Right ventricle myocardium superior (tissue), 1 donor: ENCODE measurements at places on chromosomes 5 and 9.
A peak's percentile ranks its signal among the peaks of the same experiment; 100 is the strongest.

DNA sequence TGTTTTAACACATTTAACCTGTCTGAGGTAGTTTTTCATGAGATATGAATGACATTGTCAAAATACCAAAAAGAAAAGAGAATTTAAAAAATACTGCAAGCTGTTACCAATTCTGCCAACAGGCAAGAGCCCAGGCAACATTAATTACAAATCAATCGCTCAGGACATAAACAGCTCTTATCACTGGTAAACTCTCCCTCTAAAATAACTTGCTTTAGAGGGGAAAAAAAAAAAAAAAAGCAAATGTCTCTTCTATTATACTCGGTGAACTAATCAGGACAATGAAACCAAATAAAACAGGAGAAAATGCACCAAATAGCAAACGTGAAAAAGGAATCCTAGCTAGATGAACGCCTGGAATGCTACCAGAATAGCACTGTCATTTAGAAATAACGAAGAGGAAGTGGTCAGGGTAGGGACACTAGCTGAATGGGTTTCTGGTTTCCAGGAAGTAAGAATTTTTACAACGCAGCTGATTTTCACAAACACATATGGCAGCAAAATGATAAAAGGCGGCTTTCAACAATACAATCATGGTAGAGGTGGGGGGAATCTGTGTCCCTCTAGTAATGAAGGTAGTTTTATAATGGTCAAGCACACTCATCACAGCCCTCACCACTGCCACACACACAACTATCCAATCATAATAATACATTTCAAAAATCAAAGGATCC lies 94.9 kb downstream of the DENND1A start:
- no peak for DNase-seq

DNA sequence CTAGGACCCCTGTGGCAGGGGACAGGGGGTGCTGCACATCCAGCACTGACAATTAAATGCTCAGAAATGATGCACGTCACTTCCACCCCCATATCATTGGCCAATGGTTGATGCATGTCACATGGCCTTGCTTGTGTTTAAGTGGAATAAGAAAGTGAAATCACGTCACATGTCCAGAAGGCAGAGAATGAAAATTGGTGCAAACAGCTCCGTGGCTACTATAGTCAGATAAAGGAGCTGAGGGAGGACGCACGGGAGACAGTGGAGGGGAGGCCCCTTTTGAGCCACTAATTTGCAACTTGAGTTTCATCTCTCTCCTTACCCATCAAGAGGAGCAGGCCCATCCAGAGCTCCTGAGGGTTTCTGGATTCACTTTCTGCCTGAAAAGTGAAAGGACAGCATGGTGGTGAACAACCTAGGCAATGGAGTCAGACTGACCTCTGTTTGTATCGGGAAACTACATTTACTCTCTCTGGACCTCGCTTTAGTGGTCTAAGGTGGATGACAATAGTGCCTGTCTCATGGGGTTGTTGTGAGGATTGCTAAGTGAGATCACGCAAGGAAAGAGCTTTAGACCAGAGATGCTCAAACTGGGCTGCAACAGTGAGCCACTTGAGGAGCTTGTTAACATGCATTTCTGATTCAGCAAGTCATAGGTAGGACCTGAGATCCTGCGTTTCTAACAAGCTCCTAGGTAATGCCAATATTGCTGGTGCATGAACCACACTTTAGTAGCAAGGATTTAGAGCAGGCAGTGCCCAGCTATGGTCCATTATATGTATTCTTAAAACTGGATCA lies 133.9 kb upstream of the ADRA1B start:
- DNase-seq, result no peak

DNA sequence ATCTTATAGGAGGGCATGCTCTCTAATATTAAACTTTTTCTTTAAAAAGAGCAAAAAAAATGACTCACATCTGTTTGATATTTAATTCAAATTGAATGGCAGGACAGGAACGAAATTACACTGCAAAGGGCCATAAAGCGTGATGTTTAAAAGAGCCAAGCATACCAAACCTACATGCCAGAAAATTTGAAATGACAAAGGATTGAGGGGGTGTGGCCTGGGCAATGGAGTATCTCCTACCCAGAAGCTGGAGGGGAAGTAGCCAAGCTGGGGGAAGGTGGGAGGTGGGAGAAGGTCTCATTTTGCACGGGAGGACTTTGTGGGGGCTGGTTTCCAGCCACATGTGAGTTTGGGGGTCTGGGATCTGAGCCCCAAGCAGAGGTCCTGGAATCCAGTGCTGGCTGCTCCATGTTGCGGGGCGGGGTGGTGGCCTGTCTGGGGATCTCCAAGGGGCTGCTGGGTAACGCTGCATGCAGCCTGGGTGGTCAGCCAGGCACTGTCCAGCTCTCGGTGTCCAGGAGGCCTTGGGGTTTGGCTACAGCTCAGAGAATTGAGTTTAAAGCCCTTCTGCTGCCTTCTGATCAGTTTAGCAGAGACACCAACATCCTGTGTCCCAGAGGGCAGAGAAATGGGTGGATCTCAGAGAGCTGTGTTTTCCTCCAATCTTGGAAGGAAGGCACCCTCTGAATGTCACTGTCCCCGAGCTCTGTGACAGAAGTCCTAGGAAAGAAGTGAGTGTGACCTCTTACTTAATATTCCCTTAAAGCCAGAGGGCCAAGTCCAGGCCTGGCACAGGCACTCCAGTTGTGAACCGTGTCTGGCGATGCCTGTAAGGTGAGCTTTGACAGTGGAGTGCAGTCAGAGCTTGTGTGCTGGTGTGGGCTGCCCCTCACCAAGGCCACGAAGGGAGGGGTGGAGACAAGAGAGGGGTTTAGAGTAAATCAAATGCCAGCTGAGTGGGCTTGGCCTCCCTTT lies 7.6 kb downstream of the DCANP1 start:
- no peak for DNase-seq

DNA sequence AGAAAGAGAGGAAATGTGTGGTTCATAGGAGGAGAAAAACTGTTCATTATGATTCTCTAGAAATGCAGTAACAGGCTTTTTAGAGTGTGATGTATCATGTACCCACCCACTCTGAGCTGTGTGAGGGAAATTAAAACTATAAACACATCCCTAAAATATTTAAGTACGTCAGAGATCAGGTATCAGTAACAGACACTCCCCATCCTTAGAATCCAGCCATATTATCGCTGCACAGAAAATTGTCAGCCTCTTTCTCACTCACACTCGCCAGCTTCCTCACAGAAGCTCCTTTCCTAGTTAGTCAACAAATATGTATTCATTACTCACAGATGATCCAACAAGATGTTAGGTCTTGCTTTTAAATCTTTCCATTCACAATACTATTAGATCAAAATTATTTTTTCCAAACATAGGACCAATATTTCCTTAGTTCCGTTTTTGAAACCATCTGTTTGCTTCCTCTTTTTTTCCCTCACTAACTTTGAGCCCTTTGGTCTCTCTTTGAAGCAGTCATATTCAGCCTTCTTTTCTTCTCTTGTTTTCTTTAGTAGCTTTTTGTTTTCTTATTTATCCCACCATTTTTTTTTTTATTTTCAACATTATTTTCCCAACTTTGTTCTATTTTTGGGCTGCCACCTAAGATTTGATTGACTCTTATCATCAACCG lies 13.6 kb upstream of the MAST4 start:
- no peak for DNase-seq

- no peak for DNase-seq
Measured at GRCh38 chr5:81579262-81579924, 171.5 kb downstream of the SSBP2 start.

DNA sequence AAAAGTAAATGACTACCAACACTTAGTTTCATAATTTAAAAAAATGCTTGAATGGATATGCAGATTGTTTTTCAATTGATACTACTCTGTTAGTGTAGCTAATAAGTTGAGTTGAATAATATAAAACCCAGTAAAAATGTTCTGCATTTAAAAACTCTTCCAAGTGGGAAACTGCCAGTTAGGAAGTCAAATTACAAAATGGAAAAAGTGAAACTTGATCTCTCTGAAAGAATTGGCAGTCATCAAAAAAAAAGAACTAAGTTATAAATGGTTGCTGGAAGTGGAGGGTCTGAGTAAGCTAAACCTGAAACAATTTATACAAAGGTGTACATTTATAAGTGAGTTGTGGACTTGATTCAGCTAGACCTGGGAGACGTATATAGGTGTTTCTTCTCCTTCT lies 52.4 kb downstream of the VCAN start:
- no peak for DNase-seq

- no peak for DNase-seq
Measured at GRCh38 chr5:76733049-76733417, 17.1 kb downstream of the F2R start.

- DNase-seq, result no peak
Measured at GRCh38 chr9:114341991-114342390, 12.3 kb downstream of the ORM2 start.

GRCh38 chr5:31516802-31517201 lies 15.1 kb downstream of the DROSHA start:
- DNase-seq, result no peak

DNA sequence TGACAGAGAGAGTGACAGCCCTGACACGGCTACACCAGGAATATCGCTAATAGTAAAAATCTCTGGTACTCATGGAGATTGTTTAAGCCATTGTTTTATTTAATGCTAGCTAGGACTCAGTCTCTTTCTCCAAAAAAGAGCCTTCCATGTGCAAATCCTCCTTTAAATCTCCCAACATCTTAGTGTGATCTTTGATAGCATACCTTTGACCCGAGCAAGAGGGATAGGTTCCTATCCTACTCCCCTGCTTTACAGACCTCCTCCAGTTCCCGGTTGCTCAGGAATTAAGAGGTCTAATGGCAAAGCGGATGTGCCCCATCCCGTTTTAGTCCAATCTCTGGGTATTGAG lies 663 bp upstream of the FRMD3 start:
- no peak for DNase-seq

DNA sequence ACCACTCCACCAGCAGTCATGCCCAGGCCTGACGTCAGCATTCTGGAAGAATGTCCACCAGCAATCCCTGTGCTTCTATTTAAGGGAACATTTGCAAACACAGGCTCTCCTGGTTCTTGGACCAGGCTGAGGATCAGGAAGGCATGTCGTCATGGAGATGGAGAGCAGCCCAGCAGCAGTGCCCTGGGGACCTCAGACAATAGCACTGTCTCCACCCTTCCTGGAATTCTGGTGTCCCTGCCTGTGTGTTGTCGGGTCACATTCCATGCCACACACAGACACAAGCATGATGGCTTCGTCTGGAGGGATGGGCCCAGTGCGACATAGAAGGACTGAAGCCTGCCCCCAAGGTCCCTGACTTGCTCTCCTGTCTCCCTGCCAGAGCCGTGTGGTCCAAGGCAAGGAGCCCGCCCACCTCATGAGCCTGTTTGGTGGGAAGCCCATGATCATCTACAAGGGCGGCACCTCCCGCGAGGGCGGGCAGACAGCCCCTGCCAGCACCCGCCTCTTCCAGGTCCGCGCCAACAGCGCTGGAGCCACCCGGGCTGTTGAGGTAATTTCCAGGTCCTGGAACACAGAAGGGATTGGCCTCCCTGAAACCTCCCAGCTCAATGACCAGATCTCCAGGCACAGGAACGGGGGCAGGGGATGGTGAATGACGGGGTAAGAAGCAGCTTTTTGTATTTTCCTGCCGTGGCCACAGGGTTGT lies 43.8 kb downstream of the STOM start:
- peak; percentile 93 for DNase-seq

DNA sequence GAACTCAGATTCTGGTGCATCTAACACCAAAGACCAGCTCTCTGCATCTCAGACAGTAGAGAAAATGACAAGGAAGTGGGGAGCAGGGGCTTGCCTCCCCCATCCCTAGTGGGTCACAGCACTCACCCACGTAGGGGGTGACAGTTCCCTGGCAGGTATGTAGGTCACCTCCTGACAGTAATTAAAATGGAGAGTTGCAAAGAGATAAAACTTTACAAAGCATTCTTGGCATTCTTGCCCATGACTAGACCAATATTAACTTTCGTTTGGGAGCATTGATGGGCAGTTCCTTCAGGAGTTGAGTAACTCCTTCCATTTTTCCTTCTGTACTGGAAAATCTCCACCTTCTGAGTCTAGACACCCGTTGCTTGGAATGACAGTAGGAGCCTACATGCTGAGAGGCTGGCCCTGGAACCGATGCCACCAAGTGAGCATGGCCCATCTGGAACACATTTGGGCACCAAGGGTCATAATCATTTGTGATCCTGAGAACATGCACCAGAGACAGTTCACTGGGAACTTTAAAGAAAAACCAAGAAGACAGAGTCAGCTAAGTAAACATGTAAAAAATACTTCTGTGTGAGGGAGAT lies 81.5 kb upstream of the MSX2 start:
- no peak for DNase-seq

DNA sequence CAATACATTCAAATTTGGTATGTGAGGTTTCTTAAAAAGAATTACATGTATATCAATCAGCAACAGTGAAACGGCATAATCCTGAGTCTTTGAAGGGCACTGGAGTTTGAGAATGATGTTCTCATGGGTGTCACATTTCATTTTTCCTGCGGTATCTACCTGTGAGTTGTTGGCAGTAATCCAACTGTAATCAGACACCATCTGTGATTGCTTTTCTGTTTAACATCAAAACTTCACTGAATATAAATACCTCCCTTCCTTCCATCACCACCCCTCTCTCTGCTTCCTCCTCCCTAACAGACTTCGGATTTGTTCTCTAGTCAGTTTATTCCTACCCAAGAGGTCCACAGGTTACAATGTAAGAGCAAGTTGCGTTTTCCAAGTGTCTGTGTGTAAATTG lies 275.2 kb upstream of the PCSK5 start:
- DNase-seq, result no peak

DNA sequence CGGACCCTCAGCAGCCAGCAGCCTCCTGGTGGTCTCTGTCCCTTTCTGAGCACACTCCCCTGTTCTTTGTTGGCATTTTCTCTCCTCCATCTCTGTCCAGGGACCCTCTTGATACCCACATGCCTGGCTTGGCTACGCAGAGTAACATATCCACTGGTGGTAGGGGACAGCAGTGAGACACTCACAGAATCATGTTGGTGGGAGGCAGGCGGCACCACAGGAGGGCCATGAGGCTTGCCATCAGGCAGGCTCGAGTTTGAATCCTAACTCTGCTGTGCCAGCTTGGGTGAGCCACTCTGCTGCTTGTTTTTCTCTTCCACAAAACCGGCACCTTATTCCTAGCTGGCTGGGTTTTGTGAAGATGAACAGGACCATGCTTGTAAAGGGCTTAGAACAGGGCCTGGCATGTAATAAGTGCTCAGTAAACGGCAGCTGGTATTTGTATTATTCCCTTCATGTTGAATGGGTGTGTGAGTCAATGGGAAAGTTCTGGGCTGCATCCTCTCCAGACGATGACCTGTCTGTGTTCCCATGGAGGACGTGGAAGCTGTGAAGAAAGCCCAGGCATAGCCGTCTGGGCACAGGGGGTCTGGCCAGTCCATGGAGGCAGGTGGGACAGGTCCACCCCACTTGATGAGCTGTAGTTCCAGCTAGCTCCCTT lies 2.3 kb downstream of the COL27A1 start:
- DNase-seq, result no peak

DNA sequence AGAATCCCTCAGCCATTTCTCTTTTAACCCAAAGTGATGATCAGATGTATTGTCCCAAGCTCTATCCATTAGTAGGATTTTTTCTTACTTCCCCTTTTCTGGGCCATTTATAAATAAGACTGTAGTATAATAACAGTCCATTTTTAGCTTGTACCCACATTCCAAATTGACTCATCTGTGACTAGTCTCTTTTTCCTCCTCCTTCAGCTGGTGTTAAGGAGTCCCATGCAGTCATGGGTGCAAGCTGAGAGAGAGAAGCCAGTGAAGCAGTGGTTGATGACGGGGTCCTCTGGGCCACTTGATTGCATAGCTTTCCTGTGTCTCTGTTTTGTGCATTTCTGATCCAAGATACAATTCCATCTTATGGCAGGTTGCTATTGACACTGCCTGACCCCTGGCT lies 476.0 kb upstream of the CD180 start:
- DNase-seq, result no peak
